Stomach (tissue), 19 donors: ENCODE measurements at places on chromosomes 6 and 20.

DNA sequence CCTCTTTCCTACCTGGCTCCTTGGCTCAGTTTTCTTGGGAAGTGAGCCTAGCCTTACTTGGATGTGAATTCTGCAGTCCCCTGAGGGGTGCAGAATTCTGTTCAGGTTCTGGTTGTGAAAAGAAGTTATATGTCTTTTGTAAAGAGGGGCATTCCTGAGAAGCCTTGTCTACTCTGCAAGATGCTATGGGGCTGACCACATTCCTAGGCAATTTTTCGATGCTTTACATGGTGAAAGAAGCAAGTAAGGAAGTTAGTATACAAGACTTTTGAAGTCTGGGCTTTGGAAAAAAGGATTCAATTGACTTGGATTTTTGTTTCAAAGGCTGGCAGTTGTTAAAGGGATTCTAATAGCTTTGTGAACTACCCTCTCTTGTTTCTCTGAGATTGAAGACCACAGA, 167.9 kb upstream of the STMND1 start:
- no peak for DNase-seq

DNA sequence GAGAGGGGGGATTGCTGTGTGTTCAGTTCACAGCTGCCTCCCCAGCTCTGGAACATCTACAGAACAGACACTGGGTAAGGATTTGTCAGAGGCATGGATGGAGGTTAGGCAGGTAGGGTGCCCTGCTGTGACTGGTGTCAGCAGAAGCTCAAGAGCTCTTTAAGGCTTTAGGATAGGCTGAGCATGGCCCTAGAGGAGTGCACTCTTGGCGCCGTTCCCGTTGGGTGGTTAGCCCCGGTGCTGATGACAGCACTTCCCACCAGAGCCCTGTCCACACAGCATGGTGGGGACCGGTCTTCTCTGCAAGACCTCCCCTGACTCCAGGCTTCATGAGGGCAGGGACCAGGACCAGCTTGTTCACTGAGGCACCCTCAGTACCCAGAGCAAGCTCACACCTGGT, 262.0 kb downstream of the BMP7 start:
- no peak for DNase-seq

- DNase-seq: peak; percentile 53
These were observed 1.7 kb downstream of the THBD start for GRCh38 chr20:23047738-23048214.

GRCh38 chr20:12673352-12673751, 335.4 kb upstream of the SPTLC3 start:
- no peak for DNase-seq

- DNase-seq: peak; percentile 86
These were observed 413 bp downstream of the PTPRA start for GRCh38 chr20:2873747-2874041.
